ENCODE measurements at places on chromosomes 3 and 15.

- DNase-seq = no peak
Observed at GRCh38 chr3:82556113-82556512, 794.7 kb upstream of the GBE1 start.

- no peak for DNase-seq
Observed at GRCh38 chr15:74200871-74201419, 1.6 kb downstream of the STRA6 start.

GRCh38 chr3:46427916-46428833 lies 21.1 kb downstream of the CCRL2 start:
- DNase-seq = no peak

DNA sequence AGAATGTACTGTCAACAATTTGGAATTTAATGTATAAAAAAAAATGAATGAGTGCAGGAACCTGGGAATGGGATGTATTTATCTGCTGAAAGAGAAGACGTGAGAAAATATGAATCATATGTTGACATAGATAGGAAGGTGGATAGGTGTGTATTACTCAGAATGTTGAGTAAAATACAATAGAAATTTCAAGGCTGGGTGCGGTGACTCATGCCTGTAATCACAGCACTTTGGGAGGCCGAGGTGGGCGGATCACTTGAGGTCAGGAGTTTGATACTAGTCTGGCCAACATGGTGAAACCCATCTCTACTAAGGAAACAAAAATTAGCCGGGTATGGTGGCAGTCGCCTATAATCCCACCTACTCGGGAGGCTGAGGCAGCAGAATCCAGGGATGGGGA lies 202.8 kb downstream of the CADM2 start:
- DNase-seq = no peak

GRCh38 chr3:86865506-86865905 lies 125.4 kb downstream of the VGLL3 start:
- no peak for DNase-seq
